ENCODE measurements at places on chromosomes 2 and 18. TPM values are rescaled to one million over a fixed set of nuclear protein-coding genes. Genes with fewer than 3 reads are reported as not detected.
A peak's percentile ranks its signal among the peaks of the same experiment; 100 is the strongest.

DNA sequence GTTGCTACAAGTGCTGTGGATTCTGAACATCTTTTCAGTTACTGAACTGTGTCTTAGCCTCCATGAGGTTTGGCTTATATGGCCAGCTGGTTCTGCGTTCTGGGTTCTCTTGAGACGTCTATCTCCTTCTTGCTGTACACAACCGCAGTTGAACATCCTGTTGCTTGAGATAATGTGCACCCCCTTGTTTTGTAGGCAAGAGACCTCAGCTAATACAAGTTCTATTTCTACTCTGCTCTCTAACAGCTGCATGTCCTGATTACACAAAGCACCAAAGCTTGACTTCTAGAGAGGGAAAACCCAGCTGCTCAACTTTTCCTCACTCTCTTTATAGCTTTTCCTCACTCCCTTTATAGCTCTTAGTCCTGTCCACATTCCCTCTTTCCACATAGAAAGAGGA, 176.0 kb downstream of the LTBP1 start:
- no peak overlapping the region for H3K4me3 ChIP-seq
- H3K36me3 ChIP-seq, result no peaks in the 10 kb centered on the region
- no peak for DNase-seq
- H3K4me1 ChIP-seq, result no peaks in the 10 kb centered on the region

KIF1A gene
- total RNA-seq, result 214 TPM

- H3K36me3 ChIP-seq, result no peaks in the 10 kb centered on the region
- H3K27ac ChIP-seq, result no peak overlapping the region
- H3K4me1 ChIP-seq, result no peaks in the 10 kb centered on the region
- no peak for DNase-seq
Measured at GRCh38 chr18:7637269-7637668, 70.2 kb downstream of the PTPRM start.

GRCh38 chr2:88177556-88177955, 7.4 kb downstream of the THNSL2 start:
- H3K4me3 ChIP-seq, result no peak overlapping the region
- H3K36me3 ChIP-seq, result no peaks in the 10 kb centered on the region

DNA sequence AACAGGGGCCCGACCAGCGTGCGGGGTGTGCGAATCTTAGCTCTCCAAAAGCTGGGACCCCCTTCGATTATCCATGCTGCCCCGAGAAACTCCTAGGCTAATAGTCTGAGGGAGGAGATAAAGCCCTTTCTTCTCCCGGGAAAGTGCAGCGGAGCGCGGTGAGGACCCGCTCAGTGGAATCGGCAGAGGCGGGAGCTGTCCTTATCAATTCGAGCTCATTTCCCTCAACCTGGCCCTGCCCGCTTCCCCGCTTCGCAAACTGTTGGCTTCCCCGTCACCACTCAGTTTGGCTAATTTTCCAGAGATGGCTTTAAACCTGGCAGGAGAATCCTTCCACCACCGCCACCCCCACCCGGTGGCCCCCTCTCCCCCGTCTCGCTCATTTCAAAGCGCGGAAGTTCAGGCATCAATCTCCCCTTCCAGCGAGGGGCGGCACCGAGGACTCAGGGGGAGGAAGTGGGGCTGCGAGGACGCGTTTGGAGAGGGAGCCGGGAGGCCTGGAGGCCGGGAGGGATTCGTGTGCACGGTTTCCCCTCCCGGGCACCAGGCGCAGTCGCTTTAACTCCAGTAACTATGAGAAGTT, 1.6 kb downstream of the KLHL14 start:
- no peaks in the 10 kb centered on the region for H3K36me3 ChIP-seq
- peaks cover 79% of the 10 kb centered on the region for H3K27me3 ChIP-seq
- peak overlapping the region; percentile 88 for H3K4me3 ChIP-seq

DNA sequence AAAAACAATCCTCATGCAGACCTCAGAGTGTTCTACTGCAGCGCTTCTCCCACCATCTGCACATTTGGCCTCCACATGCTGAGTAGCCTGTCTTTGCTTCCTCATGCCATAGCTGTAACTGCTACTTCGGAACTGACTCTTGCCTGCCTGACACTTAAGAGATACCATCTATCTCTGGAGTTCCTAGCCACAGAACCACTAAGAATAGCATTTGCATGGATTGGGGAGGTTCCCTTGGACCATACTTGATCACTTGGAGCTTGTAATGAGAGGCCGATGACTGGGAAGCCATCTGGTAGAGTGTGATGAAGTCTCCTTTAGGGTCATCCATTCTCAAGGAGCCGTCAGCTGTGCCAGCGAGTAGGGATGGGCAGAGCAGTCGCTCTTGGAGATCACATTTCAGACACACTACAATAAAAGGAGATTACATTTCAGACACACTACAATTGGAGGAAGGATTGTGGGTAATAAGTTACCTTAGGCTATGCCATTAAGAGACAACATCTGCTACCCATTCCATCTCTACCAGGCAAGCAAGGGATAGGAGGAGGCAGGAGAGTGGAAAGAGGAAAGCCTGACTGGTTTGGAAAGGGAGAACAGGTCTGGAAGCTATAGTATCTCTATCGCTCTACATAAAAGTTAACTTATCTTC, 21.8 kb downstream of the DOK1 start:
- H3K4me1 ChIP-seq, result no peaks in the 10 kb centered on the region
- H3K27me3 ChIP-seq, result no peaks in the 10 kb centered on the region
- H3K4me3 ChIP-seq, result no peak overlapping the region
- no peak overlapping the region for H3K27ac ChIP-seq
- DNase-seq, result no peak

GKN1 gene
- not detected for total RNA-seq

- H3K36me3 ChIP-seq, result no peaks in the 10 kb centered on the region
- H3K27me3 ChIP-seq, result no peaks in the 10 kb centered on the region
- no peaks in the 10 kb centered on the region for H3K4me1 ChIP-seq
Measured at GRCh38 chr2:109637749-109638570, 23.8 kb downstream of the SOWAHC start.

- H3K4me1 ChIP-seq, result peaks cover 46% of the 10 kb centered on the region
- no peak overlapping the region for H3K27ac ChIP-seq
- H3K27me3 ChIP-seq, result peaks cover 99% of the 10 kb centered on the region
- no peak for DNase-seq
- H3K36me3 ChIP-seq, result no peaks in the 10 kb centered on the region
Measured at GRCh38 chr2:176088937-176089842, 3.3 kb upstream of the HOXD13 start.

DIPK1C gene
- 0.07 TPM for total RNA-seq

GRCh38 chr2:95231723-95232122, 24.4 kb downstream of the ZNF892 start:
- no peaks in the 10 kb centered on the region for H3K27me3 ChIP-seq
- H3K36me3 ChIP-seq, result no peaks in the 10 kb centered on the region
- H3K4me1 ChIP-seq, result no peaks in the 10 kb centered on the region

- no peak overlapping the region for H3K4me3 ChIP-seq
- H3K36me3 ChIP-seq, result no peaks in the 10 kb centered on the region
- no peaks in the 10 kb centered on the region for H3K4me1 ChIP-seq
- no peaks in the 10 kb centered on the region for H3K27me3 ChIP-seq
Measured at GRCh38 chr18:61742565-61743429, 150.0 kb downstream of the RNF152 start.

MAP2 gene
- total RNA-seq, result 4.4 TPM

DNA sequence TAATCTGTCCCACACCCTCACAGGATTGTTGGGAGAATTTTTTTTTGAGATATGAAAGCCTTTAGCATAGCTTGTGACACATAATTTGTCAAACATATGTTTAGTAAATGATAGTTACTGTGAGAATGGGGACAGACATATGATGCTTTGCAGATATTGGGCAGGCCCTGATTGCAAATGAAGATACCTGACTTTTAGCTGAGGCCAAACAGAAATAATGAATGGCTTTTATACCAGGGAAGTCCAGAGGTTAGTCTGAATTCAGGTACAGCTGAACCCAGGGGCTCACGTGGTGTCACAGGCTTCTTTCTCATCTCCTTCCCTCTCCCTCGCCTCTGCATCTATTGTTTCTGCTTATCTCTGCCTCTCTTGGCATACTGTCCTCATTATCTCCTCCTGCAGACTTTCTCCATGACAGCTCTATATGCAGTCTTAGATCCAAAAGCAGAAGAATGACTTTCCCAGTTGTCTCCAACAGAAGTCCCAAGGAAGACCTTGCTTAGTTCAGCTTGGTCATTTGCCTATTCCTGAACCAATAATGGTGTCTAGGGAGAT, 4.9 kb upstream of the WNT10A start:
- H3K4me1 ChIP-seq, result peaks cover 20% of the 10 kb centered on the region
- H3K4me3 ChIP-seq, result no peak overlapping the region
- peaks cover 100% of the 10 kb centered on the region for H3K27me3 ChIP-seq
- no peak for DNase-seq

DNA sequence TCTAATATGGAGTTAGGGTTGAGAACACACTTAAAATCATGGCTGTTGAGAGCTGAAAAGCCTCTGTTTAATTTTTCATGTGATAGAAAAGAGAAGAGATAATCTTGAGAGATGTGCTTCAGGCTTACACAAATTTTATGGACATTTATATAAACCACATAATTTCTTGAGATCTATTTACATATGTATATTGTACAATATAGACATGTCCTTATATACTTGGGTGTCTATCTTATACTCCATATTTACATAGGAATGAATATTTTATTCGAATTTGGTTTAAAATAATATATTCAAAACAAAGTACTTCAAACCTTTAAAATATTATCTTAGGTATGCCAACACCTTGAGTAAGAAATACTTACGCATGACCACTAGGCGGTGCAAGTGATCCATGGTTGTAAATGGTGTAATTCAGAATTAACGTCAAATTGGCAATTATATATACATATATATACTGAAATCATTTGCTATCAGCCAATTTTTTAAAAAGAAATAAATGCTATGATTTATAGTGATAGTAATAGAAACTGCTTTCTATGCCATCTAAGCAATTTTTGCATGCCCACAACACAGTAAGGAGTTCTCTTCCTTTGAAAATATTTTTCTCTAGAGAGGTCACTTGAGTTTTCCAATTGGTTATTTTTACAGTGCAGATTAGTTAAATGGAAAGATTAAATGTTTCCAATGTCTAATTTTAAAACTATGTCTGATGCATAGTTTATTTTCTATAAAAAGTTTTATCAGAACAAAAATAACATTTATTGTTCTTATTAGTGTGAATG, 37.6 kb upstream of the SPAG16 start:
- H3K27ac ChIP-seq, result no peak overlapping the region
- H3K4me1 ChIP-seq, result no peaks in the 10 kb centered on the region
- H3K4me3 ChIP-seq, result no peak overlapping the region
- no peaks in the 10 kb centered on the region for H3K27me3 ChIP-seq

DNA sequence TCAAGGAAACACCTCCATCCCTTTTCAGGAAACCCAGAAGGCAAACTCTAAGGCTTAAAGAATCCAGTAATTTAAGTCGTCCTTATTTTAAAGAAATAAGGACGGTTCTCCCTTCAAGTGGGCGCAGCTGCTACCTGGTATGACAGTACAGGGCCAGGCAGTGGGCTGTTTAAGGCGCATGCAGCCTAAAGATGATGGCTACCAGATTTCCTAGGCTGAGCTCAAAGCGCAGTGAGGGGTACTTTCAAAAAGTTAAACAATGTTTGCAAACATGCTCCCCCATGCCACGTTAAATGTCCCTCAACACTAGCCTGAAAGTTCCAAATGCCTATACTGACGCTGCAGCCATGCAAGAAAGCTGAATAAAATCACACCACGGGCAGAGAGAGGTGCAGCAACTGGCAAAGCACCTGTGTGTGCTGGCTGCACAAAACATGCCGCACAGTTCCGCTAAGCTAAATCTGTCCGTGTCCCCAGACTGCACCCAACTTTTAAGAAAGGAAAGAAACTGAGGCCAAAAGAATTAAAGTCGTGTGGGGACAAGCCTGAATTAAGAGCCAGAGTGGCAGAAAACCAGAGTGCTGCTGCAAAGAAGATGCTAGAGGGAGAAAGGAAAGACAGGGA, 583 bp downstream of the HIBCH start:
- H3K4me1 ChIP-seq, result peaks cover 8% of the 10 kb centered on the region
- peak overlapping the region; percentile 93 for H3K4me3 ChIP-seq
- H3K36me3 ChIP-seq, result no peaks in the 10 kb centered on the region
- peak; percentile 27 for DNase-seq

Measured in GM23338 (cell line).